ENCODE measurements at places on chromosomes 13 and 19.
A peak's percentile ranks its signal among the peaks of the same experiment; 100 is the strongest.

DNA sequence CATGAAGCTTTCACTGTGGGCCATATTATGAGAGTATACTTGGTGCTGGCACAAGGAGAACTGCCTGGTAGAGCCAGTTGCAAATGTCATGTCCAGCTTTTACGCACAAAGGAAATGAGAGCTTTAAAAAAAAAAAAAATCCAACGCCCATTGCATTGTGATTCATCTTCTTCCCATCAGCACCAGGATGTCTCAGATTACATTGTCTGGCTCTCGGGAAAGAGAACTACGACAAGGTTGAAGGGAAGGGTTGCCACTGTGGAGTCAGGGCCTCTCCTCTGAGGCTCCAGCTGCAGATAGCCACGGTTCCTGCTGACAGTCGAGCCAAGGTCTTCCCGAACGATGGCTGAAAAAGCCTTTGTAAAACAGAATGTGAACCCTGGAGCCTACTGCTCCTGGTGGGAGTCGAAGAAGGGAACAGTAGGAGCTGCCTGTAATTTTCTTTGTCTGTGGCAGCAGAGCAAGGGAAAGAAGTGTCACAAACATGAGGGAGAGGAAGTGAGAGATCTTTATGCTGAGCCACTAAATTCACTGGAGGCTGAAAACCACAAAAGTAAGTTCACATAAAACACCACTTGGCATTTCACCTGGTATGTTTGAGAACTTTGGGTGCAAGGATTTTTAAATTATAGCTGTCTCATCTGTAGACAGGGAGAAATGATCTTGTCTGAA is 704.7 kb downstream of the DIAPH3 start:
- DNase-seq = no peak

DNA sequence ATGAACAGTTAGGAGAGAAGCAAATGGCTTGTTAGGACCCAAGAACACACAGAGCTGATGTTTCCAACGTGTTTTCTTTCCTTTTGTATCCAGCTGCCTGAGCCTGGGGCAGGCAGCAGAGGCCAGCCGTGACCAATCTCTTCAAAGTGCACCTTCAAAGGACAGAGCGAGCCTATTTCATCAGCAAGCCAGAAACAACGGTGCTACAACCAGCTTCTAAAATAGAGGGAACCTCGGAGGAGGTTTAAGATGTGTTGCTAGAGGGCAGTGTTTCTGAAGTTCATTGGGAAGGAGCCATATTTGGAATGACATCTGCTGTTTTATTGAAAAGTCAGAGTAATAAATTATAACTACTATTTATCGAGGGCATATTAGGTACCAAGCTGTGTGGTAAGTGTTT is 56.2 kb upstream of the RFC3 start:
- peak; percentile 31 for DNase-seq

DNA sequence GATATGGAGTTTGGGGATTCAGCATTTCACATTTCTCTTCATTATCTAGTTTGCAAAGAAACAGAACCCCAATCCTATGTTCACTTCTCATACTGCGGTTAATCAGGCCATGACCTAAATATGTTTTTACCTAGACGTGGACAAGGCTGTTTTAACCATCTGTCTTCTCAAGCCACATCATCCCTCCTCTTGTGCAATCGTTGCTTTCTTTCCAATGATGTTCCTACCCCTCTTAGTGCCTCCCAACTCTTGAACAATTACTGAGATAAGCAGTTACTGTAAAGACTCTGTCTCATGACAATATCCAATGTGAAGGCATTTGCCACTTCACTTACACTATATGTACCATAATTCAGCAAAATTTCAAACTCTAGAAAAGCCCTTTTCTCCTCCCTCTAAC is 406.2 kb downstream of the LIG4 start:
- DNase-seq = no peak

GRCh38 chr13:111267205-111267604 is 53.2 kb upstream of the TEX29 start:
- DNase-seq = no peak

- no peak for DNase-seq
Observed at GRCh38 chr19:49167857-49168409, 10.3 kb downstream of the TRPM4 start.

- DNase-seq = no peak
Observed at GRCh38 chr19:3034656-3035541, 5.8 kb upstream of the TLE2 start.

- no peak for DNase-seq
Observed at GRCh38 chr13:25252225-25252624, 35.1 kb downstream of the MTMR6 start.

GRCh38 chr13:59865398-59865797 is 298.3 kb downstream of the DIAPH3 start:
- DNase-seq = no peak

DNA sequence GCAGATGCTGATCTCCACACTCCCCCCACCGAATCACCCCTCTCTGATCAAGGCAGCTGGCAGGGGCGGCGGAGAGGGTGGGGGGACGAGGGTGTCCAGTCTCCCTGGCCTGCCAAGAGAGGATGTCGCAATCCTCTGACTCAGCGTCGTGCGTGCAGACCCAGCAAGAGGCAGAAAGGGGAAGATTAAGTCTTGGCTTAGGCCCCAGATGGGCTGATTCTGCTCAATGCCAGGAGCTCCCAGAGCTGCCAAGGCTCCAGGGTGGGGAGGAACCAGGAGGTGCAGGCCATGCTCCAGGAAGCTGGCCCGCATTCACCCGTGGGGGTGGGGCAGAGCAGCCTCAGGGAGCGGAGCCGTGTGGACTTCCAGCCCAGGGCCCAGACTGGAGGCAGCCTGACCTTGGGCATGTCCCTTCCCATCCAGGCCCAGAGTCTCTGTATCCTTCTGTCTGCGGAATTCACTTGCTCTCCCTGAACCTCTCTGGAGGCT is 6.6 kb upstream of the BCL3 start:
- DNase-seq = no peak

DNA sequence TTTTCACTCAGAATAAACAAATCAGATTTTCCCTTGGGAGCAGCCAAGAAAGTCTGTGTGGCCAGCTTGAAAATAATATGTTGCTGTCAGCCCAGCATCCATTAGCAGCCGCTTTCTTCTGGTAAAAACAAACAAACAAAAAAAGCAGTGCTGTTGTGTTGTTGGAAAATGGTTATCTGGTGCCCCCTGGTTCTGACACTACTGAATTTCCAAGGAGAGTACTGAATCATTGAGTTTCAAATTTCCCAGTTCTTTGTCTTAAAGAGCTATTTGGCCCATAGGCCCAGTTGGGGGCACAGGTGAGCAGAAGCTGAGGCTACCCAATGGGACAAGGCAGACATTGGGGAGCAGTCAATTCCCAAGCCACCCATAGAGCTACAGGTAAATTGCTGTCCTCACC is 995.9 kb downstream of the UQCRFS1 start:
- DNase-seq = no peak

- no peak for DNase-seq
Observed at GRCh38 chr13:62510906-62511655, 1095.4 kb upstream of the PCDH20 start.

- DNase-seq = no peak
Observed at GRCh38 chr13:28716511-28716910, 2.3 kb downstream of the SLC46A3 start.

DNA sequence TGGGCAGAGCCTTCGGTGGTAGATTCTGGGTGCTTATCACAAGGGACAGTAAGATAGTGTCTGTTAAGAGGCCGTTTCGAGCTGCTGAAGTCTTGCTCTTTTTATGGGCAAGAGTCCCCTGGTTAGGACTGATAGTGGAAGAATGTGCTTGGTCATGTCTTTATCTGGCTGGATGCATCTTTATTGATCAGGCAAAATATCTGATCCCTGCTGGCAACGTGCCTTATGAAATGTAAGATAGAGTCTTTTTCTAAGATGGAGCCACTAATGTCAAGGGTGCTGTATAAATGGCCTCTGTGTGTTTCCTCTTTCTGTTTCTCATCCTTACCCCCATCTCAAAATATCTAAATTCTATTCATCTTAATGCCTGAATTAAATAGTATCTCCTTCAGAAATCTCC is 53.3 kb downstream of the MYO16 start:
- DNase-seq = no peak

- no peak for DNase-seq
Observed at GRCh38 chr13:49488563-49488962, 7.2 kb upstream of the PHF11 start.

DNA sequence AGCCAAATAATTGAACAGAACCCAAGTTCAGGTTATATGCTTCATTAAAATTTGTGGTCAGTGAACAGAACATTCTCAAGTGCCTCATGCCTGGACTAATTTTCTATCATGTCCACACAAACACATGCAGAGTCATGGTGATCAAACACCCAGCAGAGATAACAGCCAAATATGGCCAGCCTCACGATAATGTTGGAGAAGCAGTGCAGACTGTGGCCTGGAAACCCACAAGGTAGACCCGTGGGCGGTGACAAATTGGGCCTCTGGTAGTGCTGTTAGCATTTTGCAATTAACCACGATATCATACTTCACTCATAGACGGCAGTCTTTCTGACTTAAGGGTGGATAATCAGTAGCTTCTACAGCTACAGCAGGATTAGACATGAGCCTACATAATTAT is 35.0 kb upstream of the VWA8 start:
- DNase-seq = no peak

GRCh38 chr13:111923991-111924677 is 142.8 kb upstream of the SOX1 start:
- DNase-seq = no peak

DNA sequence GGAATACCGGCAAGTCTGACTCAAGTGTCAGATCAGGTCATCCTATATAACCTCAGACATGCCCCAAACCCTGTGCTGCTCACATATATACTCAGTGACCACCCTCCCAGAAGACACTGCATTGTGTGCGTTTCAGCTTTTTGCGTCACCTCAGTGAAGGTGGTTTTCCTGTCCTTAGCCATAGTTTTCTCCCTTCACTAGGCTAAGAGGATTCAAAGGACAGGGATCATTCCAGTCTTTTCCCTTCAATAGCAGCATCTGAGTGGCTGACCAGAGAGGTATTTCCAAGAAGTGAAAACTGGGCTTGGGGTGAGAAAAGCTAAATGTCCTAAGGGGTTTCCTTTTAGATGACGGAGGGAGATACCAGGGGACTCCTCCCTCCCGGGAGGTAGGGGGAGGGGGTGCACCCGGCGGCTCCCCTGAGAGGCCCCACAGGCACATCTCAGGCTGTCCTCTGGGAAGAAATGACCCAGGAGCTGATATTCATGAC is 12.7 kb upstream of the OR10H1 start:
- DNase-seq = no peak

GRCh38 chr19:8696993-8697392 is 1.6 kb downstream of the ACTL9 start:
- DNase-seq = no peak

DNA sequence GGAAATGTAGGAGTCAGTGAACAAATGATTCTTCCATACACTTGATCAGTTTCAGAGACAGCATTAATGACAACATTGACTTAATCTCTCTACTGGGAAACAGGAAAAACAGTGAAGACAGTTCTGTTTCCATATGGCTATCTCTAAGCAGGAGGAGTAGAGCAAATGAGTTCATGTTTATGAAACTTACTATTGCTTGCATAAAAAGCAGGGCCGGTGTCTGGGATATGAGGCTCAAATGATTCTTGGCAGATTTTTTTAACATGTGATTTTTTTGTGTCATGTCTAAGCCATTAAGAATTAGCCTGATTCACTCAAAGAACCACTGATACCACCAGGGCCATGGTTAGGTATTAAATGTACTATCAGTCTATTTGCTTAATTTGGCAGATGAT is 141.9 kb downstream of the SLC7A1 start:
- DNase-seq = no peak

DNA sequence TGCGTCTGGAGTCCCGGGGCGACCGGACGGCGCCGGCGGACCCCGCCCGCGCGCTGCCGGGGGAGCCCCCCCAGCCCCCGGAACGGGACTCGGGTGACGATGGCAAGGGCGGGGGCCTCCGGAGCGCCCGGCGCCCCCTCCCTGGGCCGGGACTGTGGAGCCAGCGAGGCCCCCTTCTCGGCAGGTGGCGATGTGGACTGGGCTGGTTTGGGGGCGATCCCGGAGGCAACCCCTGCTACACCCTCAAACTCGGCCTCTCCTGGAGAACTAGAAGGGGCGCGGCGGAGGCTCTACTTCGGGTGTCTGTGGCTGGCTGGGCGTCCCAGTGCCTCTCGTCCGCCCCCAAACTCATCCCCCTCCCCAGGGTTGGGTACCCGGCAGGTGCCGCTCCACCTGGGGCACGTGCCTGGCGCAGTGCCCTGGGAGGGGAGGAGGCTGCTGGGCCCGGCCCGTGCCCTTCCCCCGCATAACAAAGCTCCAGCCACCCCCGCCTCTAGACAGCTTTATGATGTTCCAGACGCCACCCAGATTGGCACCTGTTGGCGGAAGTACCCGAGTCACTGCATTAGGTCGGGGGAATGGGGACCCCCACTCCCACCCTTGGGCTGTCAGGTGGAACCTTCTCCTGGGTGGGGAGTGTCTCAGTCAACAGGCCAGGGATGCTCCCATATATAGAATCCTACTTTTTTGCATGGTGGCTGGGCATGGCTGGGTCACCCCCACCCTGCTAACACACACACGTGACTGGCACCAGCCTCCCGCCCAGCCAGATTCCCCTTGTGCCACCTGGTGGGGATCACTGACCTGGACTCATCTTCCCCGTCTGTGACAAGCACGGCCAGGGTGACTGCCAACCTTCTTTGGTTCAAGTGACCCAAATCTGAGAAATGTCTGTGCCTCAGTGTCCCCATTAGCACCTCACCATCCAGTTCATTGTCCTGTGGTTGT is 722 bp downstream of the PKN1 start:
- no peak for DNase-seq

- no peak for DNase-seq
Observed at GRCh38 chr13:110312339-110313031, 5.4 kb downstream of the COL4A2 start.

DNA sequence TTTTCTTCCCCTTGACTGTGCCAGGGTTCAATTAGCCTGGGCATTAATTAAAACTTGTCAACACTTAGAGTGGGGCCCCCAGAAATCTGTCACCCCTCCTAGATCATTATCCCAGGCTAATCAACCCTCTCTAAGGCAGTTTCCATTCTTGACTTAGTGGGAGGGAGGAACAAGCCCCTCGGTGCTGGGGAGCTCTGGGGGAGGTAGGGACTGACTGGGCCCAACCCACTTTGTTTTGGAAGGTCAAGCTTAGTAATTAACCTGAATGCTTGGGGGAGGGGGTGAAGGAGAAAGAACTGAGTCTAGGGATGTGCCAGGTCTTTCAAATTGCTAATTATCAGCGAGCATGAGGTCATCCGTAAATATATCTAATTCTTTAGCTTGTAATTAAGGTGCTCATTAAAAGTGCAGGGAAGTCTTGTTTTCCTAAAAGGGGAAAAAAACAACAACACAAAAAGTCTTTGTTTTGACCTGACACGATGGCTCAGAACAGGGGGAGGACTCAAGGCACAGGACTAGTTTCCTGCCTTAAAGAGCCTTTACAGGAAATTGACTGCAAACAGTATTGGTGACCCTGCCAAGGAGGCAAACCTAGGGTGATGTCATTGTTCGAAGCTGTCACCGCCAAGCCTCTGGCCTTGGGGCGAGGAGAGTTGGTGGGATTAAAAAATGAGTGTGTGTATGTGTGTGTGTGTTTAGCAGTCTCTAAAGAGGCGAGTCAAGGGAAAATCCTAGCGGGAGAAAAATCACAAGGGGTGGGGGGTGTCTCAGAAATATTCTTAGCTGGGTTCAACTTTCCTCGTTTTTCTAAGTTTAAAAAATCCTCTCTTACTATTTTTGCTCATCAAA is 19.4 kb downstream of the ACTN4 start:
- peak; percentile 54 for DNase-seq
